Amniotic epithelial cell (primary cell): ENCODE measurements at places on chromosomes 1 and 21.
A peak's percentile ranks its signal among the peaks of the same experiment; 100 is the strongest.

DNA sequence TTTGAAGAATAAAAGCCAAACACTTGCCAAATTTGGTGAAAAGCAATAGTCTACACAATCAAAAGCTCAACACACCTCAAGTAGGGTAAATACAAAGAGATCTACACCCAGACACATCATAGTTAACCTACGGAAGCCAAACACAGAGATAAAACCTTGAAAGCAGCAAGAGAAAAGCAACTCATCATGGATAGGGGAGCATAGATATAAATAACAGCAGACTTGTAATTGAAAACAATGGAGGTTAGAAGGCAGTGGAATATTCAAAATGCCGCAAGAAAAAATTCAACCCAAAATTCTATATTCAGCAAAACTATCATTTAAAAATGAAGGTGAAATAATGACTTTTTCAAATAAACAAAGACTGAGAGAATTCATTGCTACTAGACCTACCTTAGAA lies 105.1 kb downstream of the ITSN1 start:
- DNase-seq: no peak

GRCh38 chr21:18350216-18350615 lies 53.4 kb downstream of the TMPRSS15 start:
- DNase-seq: peak; percentile 44

GRCh38 chr1:156394835-156395461 lies 25.9 kb downstream of the RHBG start:
- no peak for DNase-seq

DNA sequence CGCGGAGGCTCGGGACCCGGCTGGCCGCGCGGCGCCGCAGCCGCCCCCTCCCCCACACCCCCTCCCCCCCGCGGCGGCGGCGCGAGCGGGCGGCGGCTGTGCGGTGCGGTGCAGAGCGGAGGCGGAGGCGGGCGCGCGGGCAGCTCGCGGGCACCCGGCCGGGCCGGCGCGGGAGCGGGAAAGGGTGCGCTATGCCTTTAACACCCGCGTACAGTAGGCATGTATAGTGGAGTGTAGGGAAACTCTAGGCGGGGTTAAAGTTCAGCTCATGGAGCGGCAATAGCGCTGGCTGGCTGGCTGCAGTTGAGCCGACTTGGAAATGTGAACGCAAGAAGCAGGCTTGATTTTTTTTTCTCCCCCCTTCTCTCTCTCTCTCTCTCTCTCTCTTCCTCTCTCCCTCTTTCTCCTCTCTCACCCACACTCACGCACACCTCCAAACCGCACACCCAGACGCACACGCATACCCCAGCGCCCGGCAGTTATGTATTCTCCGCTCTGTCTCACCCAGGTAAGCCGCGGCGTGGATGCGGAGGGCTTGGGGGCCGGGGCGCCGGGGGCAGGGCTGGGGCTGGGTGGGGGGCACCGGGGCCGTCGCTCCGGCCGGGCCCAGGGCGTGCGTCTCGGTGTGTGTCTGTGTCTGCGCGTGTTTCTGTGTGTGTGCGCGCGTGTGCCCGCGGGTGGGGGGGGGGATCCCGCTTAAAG lies at the start of gene NFIA:
Gene NFIA (plus strand): TSS at position 251 of the 702 bp plus-strand sequence.
- DNase-seq: peak; percentile 77
